A172 (cell line): ENCODE measurements at places on chromosomes 3 and 15.

DNA sequence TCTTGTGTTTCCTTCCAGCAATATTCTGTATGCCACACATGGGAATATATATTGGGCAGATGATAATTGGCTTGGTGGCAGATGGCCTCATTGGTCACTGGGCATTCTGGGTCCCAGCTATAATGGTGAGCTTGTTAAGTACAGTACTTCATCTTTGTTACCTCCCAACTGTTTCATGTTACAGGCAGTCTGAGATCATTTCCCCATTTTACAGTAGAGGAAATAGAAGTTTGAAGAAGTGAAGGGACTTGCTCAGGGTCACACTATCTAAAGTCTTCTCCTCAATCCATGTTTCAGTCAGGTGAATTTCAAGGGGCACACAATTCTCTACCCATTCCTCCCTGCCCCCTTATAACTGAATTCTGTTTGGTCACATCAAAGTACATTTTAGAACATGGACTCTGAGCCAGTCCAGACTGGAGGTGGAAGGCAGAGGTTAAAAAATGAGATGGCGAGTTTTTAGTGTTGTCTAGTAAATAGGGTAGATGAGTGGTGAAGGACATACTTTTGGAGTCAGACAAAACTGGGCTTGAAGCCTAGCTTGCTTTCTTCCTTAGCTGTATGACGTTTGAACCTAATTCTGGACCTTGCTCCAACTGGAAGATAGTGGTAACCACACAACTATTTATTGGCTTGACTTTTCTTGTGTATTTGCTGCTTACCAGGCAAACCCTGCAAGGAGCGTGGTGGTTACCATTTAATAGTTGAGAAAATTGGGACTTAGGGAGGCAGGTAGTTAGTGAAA is 2.5 kb downstream of the EEFSEC start:
- DNase-seq: no peak

DNA sequence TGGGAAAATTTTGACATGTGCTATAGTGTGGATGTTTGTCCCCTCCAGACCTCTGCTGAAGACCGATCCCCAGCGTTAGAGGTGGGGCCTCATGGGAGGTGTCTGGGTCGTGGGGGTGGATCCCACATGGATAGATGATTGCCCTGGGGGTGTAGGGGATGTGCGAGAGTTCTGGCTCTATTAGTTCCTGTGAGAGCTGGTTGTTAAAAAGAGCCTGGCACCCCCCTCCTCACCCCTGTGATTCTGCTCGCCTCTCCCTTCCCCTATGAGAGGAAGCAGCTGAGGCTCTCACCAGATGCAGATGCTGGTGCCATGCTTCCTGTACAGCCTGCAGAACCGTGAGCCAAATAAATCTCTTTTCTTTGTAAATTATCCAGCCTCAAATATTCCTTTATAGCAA is 67.4 kb downstream of the ATP10A start:
- DNase-seq: no peak

DNA sequence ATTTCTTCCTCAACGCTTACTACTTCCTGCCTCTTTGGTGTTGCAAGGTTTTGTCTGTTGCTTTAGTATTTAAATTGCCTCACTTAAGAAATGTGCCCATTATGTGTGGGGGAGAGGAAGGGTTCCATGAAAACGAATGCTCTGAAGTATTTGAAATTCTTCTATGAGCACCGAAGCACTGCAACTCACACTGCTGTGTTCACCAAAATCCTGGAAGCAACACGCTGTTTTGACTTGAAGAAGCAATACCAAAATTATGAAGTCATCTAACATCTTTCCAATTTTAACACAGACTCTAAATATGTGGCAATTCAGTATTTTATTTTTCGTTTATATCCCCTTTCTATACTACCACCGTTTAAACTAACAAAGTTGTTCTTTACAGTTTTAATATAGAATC is 101.5 kb downstream of the RBMS3 start:
- DNase-seq: no peak

DNA sequence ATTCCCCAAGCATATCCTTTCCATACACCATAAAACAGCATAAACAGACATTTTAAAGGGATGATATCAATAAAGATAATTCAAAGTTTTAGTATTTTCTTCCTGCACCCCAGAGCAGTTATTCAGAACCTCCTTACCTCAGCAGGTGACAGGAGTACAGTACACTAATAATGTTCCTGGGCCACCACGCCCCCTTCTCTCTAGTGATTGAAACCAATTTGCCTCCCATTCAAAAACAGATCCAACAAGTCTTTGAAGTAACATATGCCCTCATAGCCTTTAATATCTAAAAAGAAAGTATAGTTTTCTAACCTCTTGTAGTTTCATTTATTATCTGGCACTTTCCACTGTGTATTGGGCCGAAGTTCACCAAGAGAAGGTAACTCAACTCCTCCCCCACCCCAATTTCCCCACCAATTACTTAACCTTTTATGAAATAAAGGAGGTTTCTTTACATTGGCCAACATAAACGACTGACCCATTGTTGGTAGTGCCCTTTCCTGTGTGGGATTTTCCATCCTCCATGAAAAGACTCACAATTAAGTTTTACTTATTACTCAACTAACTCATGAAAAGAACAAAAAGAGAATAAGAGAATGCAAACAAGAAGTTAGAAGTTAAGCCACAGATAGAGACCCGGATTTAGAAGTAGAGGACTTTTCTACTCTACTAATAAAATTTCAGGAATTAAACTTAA is 5.0 kb upstream of the ATP8B4 start:
- no peak for DNase-seq

DNA sequence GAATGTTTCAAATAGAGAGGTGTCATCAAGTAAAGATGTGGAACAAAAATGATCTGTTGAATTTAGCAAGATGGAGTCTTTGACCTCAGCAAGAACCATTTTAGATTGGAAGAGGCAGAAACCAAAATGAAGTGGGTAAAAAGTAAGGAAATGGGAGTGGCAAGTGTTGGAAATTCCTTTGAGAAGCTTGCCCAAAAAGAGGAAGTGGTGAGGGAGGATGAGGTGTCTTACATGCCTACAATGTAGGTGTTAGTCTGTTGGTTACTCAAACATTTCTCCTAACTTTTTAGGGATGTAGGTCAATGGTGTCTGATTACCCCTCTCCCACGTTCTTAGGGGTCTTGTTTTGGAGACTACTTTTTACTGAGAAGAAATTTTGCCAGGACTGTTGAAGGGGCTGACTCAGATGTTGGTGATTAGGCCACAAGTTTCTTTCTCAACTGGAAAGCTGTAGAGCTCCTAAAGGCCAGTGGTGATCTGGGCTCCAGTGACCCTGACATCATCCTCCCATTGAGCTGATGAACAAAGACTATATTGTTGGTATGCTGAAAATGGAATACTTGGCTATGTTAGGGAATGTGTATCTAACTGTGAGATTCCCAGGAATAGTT is 5.1 kb downstream of the PPP2R3A start:
- peak; percentile 29 for DNase-seq

GRCh38 chr3:157073810-157074209 is 86.1 kb downstream of the CCNL1 start:
- DNase-seq: no peak

GRCh38 chr3:9861201-9861600 is 17.4 kb upstream of the RPUSD3 start:
- DNase-seq: no peak

GRCh38 chr15:40721701-40722100 is 26.7 kb downstream of the RAD51 start:
- DNase-seq: no peak

DNA sequence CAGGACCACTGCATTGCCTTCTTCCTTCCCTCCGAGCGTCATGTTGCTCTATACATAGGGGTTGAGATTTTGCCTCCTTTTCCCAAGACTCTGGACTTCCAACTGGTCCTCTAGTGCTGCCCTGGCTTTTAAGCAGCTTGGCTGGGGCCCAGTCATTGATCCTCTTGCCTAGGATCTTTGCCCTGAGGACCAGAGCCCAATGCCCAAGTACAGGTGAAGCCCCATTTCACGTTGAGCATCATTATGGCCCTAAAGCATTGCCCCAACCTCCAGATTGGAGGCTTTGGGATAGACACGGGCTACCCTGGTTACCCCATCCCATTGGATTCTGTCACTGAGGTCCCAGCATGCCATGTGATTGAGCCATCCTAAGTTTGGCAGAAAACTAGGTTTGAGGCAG is 47.7 kb downstream of the CYP19A1 start:
- no peak for DNase-seq

- no peak for DNase-seq
These were observed 5.6 kb downstream of the PIK3CB start for GRCh38 chr3:138829097-138829496.

- DNase-seq: peak; percentile 19
These were observed 113.7 kb downstream of the LIPC start for GRCh38 chr15:58545307-58546065.

GRCh38 chr3:13513051-13513912 is 33.2 kb downstream of the HDAC11 start:
- DNase-seq: no peak

GRCh38 chr15:30953731-30954378 is 37.6 kb downstream of the MTMR10 start:
- peak; percentile 91 for DNase-seq

DNA sequence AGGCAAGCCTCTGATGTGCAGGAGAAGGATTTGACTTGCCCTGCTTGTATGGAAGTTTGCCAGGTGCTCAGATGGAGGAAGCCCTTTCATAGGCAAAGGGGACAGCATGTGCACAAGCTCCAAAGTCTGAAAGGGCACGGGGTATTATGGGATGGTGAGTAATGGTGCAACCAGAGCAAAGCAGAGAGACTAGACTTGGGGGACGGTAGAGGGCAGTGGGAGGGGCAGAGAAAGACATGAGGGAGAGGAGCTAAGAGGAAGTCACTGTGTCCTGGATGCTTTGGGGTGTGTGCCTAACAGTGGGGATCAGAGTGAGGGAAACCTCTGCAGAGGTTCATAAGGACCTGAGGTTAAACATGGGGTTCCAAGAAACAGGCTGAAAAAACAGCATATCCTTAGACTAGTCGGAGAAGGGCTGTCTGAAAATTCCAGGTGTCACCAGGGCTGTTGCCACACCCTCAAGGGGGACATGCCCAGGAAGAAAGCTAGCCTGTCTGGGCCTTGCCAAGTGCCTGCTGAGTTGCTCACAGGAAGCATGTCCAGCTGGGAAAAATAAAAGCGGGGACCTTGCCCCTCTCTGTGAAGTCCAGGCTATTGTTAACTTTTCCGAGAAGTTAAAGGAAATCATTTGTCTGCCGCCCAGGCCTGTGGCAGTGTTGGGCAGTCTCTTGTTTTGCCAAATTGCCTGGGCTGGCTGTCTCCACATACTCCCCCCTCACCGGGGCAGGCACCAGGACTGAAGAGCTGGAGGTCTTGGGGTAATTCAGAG is 47.1 kb downstream of the HRH1 start:
- DNase-seq: peak; percentile 88

DNA sequence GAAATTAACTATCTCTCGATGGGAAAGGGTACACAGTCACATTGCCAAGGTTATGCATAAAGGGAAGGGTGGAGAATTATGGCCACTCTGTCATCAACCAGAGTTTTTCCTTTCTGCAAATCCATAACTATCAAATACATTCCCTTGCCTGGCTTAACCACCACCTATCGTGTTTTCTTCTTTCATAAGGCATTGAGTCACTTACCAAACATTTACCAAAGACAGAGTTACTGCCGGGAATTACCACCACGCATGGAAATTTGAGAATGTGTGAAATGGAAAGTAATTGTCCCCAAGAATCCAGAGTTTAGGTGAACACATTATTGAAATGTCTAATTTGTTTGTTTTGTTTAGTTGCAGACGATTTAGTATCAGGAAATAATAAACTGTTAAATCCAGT is 134.3 kb upstream of the LRRN1 start:
- DNase-seq: peak; percentile 61

DNA sequence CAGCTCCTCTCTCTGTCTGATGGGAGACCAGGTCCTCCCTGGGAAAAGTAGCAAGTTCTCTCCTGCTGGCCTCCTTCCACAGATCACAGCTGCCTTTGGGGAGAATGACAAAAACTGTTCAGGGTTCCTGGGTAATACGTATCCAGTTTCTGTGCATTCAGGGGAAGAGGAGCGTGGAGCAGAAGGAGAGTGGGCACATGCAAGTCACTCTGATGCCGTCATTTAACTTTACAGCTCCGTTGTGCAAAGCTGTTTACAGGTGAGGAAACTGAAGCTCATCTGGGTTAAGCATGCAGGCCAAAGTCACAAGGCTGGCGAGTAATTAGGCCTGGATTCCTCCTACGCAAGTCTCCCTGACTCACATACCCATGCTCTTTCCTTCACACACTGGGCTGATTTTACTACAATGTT is 7.5 kb upstream of the TM4SF1 start:
- peak; percentile 55 for DNase-seq

DNA sequence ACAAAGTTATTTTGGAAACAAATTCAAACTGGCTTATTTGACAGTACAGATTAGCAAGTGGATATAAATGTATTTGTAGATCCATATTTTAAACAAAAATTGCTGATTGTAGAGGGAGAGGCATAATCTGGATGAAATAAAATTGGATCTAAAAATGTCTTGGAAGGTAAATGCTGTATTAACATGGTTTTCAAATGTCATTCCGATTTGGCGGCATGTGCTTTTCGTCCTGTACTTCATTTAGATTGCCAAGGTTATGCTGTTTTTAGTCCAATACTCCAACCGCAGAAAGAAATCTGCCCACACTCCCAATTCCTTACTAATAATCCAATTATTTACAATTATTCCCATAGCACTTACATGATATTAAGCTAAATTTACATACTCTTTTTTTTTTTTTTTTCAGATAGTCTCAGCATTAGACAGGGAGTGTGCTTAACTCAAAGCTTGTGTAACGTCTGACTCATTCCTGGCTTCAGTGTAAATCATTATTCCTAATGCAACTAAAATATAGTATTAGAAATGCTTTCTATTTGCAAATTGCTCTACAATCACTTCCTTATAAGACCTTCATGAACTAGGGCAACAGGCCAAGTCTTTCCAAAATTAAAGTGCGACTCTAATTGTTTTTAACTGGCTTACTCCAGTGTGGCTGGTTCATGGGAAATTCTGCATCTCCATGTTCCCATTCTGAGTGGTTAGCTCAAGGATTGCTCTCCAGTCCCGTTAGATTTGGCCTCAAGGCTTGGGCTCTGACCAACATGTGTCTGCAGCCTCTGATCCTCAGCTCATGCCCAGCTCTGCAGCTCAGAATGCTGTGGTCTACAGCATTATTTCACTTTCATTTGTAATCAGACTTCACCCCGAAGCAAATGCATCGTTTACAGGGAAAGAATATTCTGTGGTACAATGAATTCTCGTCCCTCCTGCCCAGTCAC is 103.9 kb downstream of the FBN1 start:
- DNase-seq: peak; percentile 63
